ENCODE measurements at places on chromosomes 12 and 14.

GRCh38 chr12:126608607-126609175, 1543.5 kb downstream of the AACS start:
- no peak for DNase-seq

- no peak for DNase-seq
These were observed 74.3 kb downstream of the SRGAP1 start for GRCh38 chr12:63918800-63919300.

DNA sequence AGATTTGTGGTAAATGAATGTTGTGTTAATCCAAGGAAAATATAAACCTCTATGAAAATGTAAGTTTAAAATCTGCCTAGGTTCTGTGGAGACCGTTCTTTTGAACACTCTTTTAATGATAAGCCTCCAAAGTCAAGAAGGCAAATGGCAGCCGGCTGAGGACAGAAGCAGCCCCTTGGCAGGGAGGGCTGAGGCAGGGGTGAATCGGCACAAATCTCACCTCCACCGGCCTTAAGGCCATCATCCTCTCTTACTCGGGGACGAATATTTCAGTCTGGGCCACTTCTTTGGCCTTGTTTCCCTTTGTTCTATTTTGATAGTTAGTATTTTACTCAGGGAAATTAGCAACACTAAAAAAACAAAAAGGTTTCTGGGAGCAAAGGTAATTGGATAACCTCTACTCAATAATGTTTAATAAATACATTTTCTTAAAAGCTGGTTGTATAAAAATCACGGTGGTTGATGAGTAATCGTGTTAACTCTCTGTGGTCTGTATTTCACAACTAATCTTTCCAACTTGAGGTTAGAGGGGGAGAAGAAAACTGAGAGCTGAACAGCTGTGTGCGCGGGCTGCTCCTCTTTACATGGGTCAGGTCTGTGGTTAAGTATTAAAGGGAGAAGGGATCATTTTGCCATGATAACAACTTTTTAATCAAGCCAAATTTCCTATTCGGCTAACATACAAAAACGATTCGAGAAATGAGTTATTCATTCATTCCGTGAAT, 18.6 kb downstream of the LGMN start:
- no peak for DNase-seq

GRCh38 chr12:71865166-71865713, 25.7 kb downstream of the TBC1D15 start:
- no peak for DNase-seq

DNA sequence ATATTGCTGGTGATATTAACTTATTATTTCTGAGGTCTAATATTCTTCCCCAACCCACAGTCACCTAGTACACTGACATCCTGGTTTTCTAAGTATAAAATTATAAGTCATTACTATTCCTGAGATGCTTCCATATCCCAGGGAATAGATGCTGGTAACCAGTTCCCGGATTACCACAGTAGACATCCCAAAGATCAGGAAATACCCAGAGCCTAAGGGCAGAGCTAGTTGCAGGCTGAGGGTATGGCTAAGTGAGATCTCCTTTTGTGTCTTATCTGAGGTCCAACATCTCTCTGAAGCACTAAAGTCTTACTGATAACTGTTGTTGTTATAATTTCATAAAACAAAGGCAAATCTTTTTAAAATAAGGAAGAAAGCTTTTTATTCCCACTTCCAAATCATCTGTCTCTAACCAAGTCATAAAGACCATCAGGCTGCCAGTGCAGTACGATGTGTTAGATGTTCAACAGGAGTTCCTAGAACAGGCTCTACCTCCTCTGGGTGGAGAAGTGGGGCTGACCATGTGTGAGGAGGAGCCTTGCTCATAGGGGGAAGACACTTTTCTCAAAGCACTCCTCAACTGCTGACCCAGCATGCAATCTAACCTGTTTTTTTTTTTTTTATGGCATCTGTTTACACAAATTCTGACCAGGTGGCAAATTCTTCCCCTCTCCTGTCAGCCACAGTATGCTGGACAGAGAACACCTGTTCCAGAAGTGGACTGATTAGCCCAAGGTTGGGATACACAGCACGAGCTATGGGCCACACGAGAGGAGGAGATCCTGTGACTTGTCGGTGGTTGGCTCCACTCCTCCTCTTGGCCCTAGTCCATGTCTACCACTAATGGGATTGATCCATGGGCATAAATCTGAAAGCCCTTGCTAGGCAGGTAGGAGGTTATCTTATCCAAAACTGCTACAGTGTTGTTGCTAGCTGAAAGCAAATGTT, 16.1 kb upstream of the GRIP1 start:
- no peak for DNase-seq

DNA sequence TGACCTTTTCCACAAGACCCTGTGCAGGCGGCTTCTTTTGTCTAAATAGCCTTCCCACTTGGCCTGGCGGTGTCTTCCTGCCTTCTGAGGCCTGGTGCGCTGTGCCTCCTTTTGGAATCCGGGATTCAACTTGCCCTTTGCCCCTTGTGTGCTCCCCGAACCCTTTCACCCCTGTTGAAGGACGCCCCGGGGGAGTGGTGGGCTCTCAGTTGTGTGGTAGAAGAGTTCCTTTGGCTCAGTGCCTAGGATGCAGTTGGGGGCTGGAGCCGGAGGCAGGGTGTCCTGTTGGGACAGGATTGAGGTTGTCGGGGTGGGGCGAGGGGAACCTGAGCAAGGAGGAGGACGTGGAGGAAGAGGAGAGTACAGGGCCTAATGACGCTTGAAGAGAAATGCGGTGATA, 34.5 kb downstream of the KLC1 start:
- no peak for DNase-seq

- peak; percentile 16 for DNase-seq
These were observed 52.3 kb upstream of the TMEM263 start for GRCh38 chr12:106903241-106903945.

GRCh38 chr14:77097006-77097699, 905 bp upstream of the CIPC start:
- no peak for DNase-seq

DNA sequence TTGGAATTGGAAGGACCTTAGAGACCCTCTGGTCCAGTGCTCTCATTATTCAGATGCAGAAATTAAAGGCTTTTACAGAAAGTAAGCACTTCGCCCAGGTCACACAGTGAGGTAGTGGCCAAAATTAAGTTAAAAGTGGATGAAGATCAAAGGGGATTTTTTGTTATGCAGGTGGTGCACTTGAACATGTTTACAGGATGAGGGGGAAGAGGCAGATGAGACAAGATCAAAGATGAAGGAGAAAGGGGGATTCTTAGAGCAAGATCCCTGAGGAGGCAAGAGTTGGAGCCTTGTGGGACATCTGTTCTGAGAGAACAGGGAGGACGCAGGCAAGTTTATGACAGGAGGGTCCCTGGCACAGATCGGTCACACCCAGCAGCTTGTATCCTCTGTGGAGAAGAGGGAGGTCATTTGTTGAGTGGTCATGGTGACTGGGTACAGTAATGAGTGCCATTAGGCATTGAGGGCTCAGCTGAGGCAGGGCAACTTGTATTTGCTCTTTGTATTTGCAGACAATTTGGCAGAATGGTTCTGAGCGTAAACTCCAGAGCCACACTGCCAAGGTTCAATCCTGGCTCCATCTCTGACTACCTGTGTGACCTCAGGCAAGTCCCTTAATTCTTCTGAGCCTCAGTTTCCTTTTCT, 84.0 kb downstream of the BORCS5 start:
- no peak for DNase-seq

DNA sequence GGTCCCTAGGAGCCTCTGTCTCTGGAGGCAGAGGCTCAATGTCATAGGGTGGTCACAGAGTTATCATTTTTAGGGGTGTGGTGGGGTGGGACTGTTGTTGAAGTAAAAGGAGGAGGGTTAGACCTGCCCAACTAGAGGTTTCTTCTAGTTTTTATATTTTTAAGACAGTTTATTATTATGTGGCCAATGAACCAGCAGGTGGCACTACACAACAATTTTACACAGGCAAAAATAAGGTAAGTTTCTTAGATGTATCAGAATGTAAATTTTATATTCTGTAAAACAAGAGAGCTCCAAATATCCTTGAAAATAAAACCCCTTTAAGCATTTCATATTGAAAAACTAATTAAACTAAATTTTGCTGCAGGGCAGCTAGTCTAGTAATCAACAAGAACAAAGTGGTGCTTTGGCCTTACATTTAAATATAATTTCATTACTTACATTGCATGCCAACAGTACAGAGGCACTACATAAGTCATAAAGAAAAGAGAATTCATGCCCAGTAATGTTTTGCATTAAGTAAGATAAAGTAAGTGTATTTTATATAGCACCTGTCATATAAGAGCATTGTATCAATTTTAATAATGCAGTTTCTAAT, 22.2 kb upstream of the OVCH1 start:
- no peak for DNase-seq

- no peak for DNase-seq
These were observed 64.2 kb upstream of the EEA1 start for GRCh38 chr12:92993259-92993658.

DNA sequence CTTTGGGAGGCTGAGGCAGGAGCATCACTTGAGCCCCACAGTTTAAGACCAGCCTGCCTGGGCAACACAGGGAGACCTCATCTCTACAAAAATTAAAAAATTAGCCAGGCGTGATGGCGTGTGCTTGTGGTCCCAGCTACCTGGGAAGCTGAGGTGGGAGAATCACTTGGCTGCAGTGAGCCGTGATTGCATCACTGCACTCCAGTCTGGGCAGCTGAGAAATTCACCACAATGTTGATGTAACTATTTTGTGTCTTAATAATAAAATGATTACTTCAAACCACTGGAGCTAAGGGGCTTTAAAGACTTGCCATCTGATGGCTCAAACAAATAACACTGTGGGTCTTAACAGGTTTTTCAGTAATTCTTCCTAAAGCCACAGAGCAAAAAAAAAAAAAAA, 10.8 kb downstream of the ERH start:
- DNase-seq = no peak

DNA sequence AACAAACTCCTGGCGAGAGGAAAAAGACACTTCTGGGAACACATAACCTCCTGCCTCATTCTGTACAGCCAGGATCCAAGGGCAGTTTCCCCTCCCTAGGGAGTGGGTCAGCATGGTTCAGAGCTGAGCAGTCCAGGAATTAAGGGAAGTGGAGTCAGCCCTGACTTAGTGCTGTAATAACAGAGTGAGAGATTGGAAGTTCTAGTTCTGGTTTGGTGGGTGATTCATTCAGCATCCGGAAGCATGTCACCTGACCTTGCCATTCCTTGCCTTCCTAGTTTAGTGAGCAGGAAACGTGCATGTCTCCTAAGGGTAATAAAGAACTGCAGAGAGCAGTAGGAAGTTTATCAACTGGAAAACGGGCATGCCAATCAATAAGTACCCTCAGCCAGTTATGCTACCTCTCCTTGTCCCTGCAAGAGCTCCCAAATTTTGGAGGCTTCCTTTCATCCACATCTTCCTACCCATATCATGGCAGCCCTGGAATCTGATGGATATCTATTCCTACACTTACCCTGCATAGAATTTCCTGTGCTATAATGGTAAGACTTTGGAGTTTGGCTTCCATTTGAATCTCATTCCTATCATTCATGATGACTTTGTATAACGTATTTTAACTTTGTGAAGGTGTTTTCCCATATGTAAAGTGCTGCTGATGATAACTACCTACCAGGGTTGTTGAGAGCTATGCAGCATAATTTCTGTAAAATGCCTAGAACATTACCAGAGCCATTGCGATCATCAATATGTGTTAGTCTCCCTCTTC, 28.5 kb upstream of the MAGOHB start:
- no peak for DNase-seq

- DNase-seq = no peak
These were observed 8.6 kb downstream of the ASB2 start for GRCh38 chr14:93967637-93968250.

DNA sequence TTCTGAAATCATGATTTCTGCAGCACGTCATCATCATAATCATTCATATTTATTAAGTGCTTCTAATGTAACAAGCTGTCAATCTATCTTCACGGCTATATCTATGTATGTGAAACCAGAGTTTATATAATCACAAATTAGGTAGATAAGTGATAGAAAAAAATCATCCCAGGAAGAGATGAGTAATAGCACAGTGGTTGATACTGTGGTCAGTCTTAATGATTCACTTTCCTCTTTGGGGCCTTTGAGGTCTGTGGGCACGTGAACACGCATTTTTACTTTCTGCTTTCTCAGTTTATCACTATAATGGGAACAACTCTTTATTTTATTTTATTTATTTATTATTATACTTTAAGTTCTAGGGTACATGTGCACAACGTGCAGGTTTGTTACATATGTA, 265.9 kb upstream of the NOVA1 start:
- DNase-seq = no peak

GRCh38 chr14:21680072-21680471, 6.5 kb upstream of the OR4E1 start:
- DNase-seq = no peak

GRCh38 chr12:4289998-4290790, 16.6 kb downstream of the CCND2 start:
- DNase-seq = no peak

GRCh38 chr12:65199604-65200003, 30.2 kb downstream of the LEMD3 start:
- no peak for DNase-seq

DNA sequence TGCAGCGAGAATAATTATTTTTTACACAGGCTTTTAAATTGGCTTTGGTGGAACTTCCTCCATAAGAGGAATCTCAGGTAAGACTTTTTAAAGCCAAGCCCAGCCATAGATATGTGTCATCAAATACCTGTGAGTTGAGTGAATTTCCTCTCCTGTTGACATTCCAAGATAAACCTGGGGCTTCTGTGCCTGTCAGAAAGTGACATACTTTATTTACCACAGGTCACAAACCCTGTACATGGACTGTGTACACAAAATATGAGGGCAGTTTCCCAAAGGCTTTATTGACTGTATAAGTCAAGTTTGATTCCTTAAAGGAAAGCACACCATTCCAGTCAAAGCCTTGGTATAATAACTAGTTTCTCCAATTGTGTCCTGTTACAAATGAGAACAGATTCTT, 25.9 kb upstream of the SRSF5 start:
- DNase-seq = no peak

- no peak for DNase-seq
These were observed 784 bp downstream of the PSMA6 start for GRCh38 chr14:35292770-35293561.

GRCh38 chr14:49659526-49660455, 24.7 kb upstream of the DNAAF2 start:
- no peak for DNase-seq

DNA sequence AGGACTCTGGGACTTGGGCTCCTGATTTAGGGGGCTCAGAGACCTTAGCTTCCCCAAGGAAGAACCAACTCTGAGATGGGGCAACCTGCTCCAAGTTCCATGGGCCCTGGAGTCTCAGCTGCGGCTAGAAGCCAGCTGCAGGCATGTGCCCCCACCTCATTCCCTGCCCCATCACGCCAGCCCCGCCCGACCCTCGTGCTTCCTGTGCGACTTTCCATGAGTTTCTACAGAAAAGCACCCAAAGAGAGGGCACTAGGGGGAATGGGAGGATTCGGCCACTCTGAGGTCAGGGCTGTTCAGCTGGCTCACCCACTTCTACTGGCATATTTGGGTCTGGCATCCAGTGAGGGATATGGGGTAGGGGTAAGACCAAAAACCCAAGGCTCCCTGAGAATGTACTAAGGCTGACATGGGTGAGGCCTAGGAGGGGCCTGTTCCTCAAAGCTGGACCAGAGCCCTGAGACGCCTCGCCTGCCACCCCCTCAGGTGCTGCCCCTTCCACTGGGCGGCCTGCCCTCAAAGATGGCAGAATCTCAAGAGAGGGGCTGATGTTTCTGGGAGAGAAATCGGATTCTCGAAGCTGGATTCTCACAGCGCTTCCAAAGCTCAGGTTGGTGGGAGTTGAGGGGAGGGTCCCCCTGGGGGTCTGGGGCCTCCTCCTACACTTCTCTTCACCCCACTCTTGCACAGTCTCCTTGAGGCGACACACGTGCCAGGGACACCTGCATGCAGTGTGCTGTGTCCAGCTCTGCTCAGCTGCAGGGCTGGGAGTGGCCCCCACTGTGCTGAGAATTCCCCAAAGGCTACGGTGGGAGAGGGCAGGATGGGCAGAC, 22.1 kb downstream of the FAIM2 start:
- no peak for DNase-seq

All from activated CD4-positive, alpha-beta T cell treated with anti-CD3 and anti-CD28 coated beads, Interleukin-2, amount 50 U/mL, for 24 hours (primary cell).